Progenitor cell of endocrine pancreas (in vitro differentiated cells): ENCODE measurements at places on chromosomes 3 and 15. TPM values are rescaled to one million over a fixed set of nuclear protein-coding genes. Genes with fewer than 3 reads are reported as not detected.

- no peaks in the 10 kb centered on the region for H3K27me3 ChIP-seq
- H3K27ac ChIP-seq = no peak overlapping the region
- no peak overlapping the region for H3K4me3 ChIP-seq
- peaks cover 8% of the 10 kb centered on the region for H3K36me3 ChIP-seq
- DNase-seq = no peak
- H3K4me1 ChIP-seq = peaks cover 4% of the 10 kb centered on the region
Measured at GRCh38 chr15:49239105-49239504, 69.1 kb downstream of the GALK2 start.

Gene AADACL2
- total RNA-seq = not detected in 2 replicates

DNA sequence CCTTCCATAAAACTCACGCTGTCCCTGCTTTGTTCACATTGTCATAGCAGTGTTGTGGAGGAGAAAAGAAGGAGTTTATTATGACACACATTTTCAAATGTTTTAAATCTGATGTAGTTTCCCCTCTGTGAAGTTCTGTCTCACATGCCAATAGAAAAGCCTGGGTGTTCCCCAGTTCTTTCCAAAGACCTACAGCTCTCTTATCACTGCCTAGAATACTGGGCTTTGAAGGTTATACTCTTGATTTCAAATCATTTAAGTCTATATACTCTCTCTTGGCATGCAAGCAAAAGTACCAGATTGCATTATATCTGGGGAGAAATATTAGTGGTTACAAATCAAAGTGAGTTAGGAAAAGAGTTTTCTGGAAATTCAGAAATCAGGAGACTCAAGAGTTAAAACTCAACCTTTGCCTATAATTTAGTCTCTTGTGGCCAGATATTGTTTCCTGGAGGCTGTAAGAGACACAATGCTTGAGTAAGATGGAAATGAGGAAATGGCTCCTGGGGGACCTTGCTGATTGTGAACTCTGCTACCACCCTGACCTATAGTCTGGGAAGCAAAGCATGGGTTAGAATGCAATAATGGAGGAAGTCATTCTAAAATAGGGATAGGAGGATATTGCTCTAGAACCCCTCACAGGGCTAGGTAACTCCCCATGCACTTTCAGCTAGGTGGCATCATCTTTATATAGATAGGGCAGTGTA, 182.8 kb downstream of the KCNAB1 start:
- H3K27ac ChIP-seq = no peak overlapping the region
- no peak for DNase-seq
- peaks cover 11% of the 10 kb centered on the region for H3K27me3 ChIP-seq
- H3K4me3 ChIP-seq = no peak overlapping the region
- no peaks in the 10 kb centered on the region for H3K36me3 ChIP-seq

Gene CCDC191
- 15.6 and 15.9 TPM in 2 replicates for total RNA-seq

Gene CRABP1
- 1.1 and 2.8 TPM in 2 replicates for total RNA-seq

DNA sequence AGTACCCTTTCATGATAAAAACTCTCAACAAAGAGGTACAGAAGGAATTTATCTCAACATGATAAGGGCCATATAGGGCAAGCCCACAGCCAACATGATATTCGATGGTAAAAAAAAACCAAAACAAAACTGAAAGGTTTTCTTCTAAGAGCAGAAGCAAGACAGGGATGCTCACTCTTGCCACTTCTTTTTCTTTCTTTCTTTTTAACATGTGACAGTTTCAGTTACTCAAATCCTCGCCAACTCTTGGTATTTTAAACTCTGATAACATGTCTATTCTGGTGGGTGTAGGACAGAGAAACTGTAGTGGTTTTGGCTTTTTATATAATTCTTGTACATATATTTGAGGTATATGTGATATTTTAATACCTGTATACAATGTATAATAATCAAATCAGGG, 74.0 kb upstream of the NMNAT3 start:
- H3K27ac ChIP-seq = no peak overlapping the region
- DNase-seq = no peak
- H3K36me3 ChIP-seq = no peaks in the 10 kb centered on the region
- H3K4me1 ChIP-seq = no peaks in the 10 kb centered on the region
- no peak overlapping the region for H3K4me3 ChIP-seq

DNA sequence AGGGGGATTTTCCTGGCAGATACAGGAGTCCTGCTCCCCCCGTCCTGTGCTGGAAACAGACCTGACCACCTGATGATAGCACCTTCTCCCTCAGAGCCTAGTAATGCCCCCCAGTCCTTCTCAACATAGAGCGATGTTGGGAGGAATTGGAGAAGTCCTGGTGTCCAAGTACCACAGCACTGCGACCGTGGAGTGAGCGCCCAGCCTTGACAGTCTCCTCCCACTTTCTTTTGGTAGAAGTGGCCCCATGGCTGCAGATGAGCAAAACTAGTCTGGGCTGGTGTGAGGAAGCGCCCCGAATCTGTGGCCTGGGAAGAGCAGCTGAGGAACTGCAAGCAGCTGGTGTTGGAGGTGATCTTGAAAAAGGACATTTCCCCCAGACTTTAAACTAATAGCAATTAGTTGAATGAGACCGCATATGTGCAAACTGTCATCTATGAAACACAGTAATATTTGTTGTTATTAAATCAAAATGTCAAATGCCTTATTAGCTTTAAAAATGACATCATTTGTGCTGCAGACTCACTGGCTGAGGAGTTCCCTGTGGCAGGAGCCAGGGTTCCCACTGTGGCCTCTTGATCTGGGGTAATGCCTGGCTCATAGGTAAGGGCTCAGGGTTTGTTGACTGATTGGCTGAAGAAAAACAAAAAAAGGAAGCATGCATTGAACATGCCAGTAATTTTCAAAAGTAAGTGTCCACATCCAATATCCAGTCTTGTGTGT, 121.8 kb downstream of the CACNA2D3 start:
- H3K27ac ChIP-seq = no peak overlapping the region
- H3K27me3 ChIP-seq = peaks cover 8% of the 10 kb centered on the region
- H3K36me3 ChIP-seq = no peaks in the 10 kb centered on the region
- peaks cover 2% of the 10 kb centered on the region for H3K4me1 ChIP-seq
- DNase-seq = no peak

Gene WNT5A
- total RNA-seq = 5.5 and 13.8 TPM in 2 replicates

DNA sequence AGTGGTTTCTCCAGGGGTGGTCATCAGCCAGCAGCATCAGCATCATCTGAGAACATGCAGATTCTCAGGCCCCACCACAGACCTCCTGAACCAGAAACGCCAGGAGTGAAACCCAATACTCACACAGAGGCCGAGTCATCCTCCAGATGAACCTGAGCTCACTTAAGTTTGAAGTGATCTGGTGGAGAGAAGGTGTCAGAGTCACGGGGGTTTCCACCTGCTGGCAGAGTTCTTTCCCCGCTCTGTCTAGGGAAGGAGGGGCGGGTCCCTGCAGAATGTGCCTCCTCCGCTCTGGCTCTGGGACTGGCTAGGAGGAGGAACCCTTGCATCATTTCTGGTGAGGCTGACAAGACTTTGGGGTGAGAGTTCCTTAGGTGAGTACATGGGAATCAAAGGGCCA, 13.3 kb upstream of the KIF23 start:
- no peak overlapping the region for H3K27ac ChIP-seq
- H3K4me1 ChIP-seq = no peaks in the 10 kb centered on the region
- peaks cover 3% of the 10 kb centered on the region for H3K27me3 ChIP-seq

- no peak for DNase-seq
- H3K27ac ChIP-seq = no peak overlapping the region
- H3K27me3 ChIP-seq = no peaks in the 10 kb centered on the region
- no peak overlapping the region for H3K4me3 ChIP-seq
- peaks cover 13% of the 10 kb centered on the region for H3K36me3 ChIP-seq
Measured at GRCh38 chr3:100361897-100362296, 27.3 kb downstream of the NIT2 start.

Gene ARGFX
- not detected in 2 replicates for total RNA-seq

Gene CGNL1
- total RNA-seq = 40.4 and 41.9 TPM in 2 replicates

- no peak overlapping the region for H3K27ac ChIP-seq
- no peaks in the 10 kb centered on the region for H3K27me3 ChIP-seq
- DNase-seq = no peak
- peaks cover 6% of the 10 kb centered on the region for H3K36me3 ChIP-seq
- H3K4me1 ChIP-seq = peaks cover 1% of the 10 kb centered on the region
Measured at GRCh38 chr3:78096488-78097255, 1056.8 kb downstream of the ROBO2 start.

- peak overlapping the region; percentile 94 for H3K27ac ChIP-seq
- peak; percentile 44 for DNase-seq
- H3K27me3 ChIP-seq = no peaks in the 10 kb centered on the region
- H3K36me3 ChIP-seq = no peaks in the 10 kb centered on the region
- peak overlapping the region; percentile 92 for H3K4me3 ChIP-seq
Measured at GRCh38 chr3:155870945-155871745, 695 bp downstream of the GMPS start.

Gene SERPINI2
- 1.8 and 2.0 TPM in 2 replicates for total RNA-seq

DNA sequence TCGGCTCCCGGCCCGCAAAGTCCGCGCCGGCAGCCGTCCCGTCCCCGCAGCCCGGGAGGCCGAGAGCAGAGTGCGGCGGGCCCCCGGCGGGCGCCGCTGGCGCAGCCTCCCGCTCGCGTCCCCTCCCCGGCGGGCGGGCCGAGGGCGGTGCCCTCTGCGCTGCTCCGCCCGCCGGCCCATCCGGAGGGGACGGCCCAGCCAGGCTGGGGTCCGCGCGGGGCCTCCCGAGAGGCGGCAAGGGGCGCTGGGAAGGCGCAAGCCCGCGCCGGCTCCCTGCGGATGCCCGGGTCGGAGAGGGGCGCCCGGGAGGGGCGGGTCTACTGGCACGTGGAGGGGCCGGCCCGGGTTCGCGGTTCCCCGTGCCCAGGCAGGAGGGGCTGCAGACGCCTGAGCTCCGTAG, at the start of the genes CLCN2 and POLR2H:
TSS of gene CLCN2 (minus strand) at position 74 of the 400 bp plus-strand sequence. CDS start 126 bp downstream, outside the sequence.
TSS of gene POLR2H (plus strand) at position 179 of the 400 bp plus-strand sequence. CDS start 1,783 bp downstream, outside the sequence.
- H3K27me3 ChIP-seq = peaks cover 5% of the 10 kb centered on the region
- H3K36me3 ChIP-seq = peaks cover 15% of the 10 kb centered on the region
- DNase-seq = peak; percentile 64
- peak within 1 kb of the TSS; percentile 96 for H3K4me3 ChIP-seq
- H3K27ac ChIP-seq = peak within 1 kb of the TSS; percentile 97

- H3K27me3 ChIP-seq = no peaks in the 10 kb centered on the region
- H3K4me1 ChIP-seq = no peaks in the 10 kb centered on the region
- H3K4me3 ChIP-seq = no peak overlapping the region
- H3K36me3 ChIP-seq = peaks cover 16% of the 10 kb centered on the region
- peak overlapping the region; percentile 69 for H3K27ac ChIP-seq
Measured at GRCh38 chr3:47852604-47853602, 50.0 kb downstream of the DHX30 start.

DNA sequence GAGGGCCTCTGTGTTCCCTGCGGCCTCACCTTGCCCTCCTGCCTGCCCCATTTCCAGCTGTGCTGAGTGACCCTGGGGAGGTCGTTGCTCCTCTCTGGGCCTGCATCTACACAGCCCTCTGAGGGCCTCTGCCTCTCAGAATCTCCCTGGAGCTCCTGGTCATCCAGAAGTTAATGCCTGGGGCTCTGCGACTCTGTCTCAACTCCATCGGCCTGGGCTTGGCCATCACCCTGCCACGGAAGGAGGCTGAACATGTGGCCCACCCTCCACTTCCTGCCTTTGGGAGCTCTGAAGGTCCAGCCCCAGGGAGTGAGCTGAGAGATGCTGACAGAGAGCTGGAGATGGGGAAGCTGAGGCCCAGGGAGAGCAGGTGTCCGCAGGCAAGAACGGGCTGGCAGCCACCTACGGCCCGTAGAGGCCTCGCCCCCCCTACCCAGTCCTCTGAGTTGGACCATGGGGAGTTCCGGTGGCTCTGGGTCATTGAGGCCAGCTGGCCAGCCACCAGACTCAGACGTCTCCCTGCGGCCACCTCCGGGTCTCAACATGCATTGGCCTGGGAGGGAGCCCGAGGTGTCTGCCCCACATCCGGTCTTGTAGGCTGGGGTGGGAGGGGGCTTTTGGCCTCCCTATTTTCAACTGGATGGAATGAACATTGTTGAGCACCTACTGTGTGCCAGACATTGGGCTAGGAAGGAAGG, 34.2 kb downstream of the GRIP2 start:
- H3K27me3 ChIP-seq = peaks cover 4% of the 10 kb centered on the region
- no peak overlapping the region for H3K4me3 ChIP-seq
- DNase-seq = no peak
- peaks cover 10% of the 10 kb centered on the region for H3K36me3 ChIP-seq
- no peaks in the 10 kb centered on the region for H3K4me1 ChIP-seq

GRCh38 chr3:142029791-142030190, 119.6 kb downstream of the TFDP2 start:
- no peaks in the 10 kb centered on the region for H3K27me3 ChIP-seq
- no peak for DNase-seq
- peak overlapping the region; percentile 79 for H3K27ac ChIP-seq
- no peak overlapping the region for H3K4me3 ChIP-seq

DNA sequence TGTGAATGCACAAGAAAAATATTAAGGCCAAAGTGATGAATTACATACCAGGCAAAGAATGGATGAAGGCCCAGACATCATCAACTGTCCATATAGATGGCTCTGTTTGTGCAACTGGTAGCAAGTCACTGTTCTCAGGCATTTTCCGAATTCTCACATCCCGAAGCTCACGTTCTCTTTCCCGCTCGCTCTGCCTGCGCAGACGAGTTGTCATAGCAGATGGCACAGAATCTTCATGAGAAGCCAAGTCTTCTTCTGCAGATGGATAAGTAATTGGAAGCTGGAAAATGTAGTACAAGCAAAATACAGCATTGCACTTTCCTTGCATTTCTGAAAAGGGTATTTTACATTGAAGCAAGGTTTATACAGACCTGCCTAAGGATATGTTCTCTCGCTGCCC, 64.6 kb downstream of the GPR160 start:
- peaks cover 15% of the 10 kb centered on the region for H3K36me3 ChIP-seq
- H3K4me3 ChIP-seq = no peak overlapping the region
- no peak for DNase-seq
- no peaks in the 10 kb centered on the region for H3K4me1 ChIP-seq

Gene LRRC31
- 0.67 and 1.2 TPM in 2 replicates for total RNA-seq

Gene CTDSPL
- total RNA-seq = 53.3 and 55.3 TPM in 2 replicates

Gene SNRPA1
- total RNA-seq = 70.6 and 78.6 TPM in 2 replicates
